ENCODE measurements at places on chromosomes 2 and 18.
A peak's percentile ranks its signal among the peaks of the same experiment; 100 is the strongest.

- no peak for DNase-seq
Measured at GRCh38 chr2:58515827-58516573, 274.9 kb upstream of the FANCL start.

GRCh38 chr2:237035781-237036475 is 49.8 kb upstream of the COPS8 start:
- no peak for DNase-seq

GRCh38 chr2:227805578-227805977 is 8.1 kb upstream of the CCL20 start:
- no peak for DNase-seq

DNA sequence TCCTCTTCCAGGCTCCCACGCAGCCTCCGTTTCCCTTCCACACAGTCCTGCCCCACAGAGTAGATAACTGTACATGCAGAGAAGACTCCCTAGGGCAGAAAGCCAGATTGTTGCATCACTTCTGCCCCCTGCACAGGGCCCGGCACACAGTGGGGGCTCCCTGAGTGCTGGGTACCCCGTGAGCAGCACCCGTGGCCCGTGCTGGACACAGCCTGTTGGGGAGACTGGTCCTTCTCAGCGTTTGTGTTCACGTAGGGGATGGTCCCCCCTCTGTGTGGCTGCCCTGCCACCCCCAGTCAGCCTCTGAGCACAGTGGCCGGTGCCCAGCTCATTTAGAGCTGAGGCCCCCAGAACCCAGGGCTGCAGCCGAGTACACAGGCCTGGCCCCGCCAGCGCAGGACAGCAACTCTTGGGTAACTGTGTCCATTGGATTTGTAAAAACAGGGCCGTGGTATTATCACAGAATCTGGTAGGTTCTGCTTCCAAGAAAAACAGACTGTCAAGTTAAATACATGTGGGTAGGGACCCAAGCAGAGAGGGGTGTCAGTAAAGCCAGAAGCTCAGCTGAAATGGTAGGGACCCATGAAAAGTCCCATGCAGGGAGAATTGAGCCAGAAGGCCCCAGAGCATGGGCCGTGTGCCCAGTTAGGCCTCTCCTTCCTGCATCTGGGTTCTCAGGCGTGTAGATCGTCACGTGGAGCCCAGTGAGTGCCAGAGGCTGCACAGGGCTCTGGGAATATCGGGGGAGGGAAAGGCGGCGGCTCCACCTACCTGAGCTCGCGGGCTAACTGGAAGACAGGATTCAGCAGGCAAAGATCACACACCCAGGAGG is 257.3 kb downstream of the ATAD2B start:
- no peak for DNase-seq

GRCh38 chr2:73339201-73339600 is 45.9 kb upstream of the EGR4 start:
- DNase-seq, result no peak

DNA sequence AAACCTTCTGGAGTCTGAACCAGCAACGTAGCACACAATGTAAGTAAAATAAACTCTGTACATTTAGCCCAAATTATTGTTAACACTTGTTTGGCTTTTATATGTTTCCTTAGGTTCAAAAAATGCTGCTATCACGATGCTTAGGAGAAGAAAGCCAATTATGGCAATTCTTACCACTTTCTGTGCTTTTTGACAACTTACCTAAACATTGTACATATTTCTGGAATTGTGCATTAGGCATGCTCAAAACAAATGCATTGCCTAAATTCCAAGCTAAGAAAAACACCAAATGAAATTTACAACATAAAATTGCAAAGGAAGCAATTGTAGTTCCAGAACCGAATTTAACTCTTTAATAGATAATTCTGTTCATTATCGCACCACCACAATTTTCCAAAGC is 585.6 kb upstream of the DSEL start:
- no peak for DNase-seq

DNA sequence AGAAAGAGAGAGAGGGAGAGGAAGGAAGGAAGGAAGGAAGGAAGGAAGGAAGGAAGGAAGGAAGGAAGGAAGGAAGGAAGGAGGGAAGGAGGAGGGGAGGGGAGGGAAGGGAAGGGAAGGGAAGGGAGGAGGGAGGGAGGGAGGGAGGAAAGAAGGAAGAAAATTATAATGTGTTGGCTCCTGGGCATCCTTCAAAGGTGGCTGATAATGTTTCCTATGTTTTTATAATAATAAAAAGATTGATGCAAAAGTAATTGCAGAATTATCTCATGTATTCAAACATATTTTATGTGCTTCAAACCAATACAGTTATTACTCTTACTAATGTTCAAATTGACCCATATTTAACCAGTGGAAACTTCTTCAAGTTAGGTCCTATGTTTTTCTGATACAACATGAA is 260.9 kb downstream of the LNPK start:
- DNase-seq, result no peak

DNA sequence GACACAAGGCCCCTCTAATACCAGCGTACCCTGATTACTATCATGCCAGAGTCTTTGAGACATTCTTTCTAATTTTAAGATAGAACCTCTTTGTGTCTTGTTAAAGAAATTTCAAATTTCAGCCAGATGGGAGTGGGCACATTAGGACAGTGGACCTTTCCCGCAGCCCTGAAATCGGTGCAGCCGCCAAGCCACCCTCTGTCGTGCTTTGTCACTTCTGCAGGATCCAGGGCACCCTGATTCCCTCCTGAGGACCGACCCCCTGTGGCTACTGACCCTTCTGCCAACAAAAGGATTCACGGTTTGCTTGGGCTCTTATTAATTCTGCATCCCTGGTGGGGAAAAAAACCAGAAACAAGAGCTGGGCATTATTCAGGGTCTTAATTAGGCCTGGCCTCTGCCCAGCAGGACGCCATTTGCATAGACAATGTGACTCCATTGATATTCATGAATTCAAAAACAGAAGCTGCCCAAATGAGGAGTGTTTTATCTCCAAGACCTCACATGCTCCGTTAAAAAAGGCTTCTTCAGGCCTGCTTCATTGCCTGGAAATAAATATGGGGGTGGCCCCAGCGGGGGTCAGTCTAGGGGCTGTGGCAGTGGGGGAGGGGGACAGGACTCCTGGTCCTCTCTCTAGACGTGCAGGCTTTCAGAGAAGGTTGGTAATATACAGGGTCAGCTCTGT is 116.9 kb downstream of the ALPK2 start:
- DNase-seq, result no peak

GRCh38 chr2:42999856-43000241 is 207.5 kb upstream of the HAAO start:
- no peak for DNase-seq

- peak; percentile 32 for DNase-seq
Measured at GRCh38 chr18:79526468-79527460, 131.0 kb downstream of the NFATC1 start.

- no peak for DNase-seq
Measured at GRCh38 chr2:113078350-113078839, 10.6 kb downstream of the IL1F10 start.

DNA sequence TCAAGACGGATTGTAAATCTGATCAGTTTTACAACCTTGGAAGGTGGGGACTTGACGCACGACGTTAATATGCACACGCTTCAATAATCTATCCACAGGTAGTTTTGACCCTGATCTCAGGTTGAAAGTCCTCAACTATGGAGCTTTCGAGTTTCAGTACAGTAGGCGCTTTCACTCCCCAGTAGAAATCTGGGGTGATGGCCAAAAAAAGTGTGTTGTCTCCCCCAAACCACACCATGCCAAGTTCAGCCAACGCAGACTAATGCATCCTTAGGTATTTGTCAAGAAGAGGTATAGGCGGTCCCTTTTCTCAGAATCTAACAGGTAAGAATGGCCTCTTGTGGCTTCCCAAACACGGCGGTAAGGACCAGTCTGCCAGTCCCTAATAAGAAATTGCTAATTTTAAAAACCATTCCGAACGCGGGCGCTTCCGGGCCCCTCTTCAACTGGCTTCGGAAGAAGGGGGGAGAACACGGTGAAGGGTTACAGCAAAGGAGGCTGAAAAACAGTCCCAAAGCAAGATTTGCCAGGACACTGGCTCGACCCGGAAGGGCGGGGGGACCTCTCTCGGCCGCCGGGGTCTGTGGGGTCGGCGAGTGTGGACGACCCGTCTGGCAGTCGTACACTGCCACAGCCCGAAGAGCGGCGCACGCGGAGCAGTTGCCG is 659 bp downstream of the FAM210A start:
- DNase-seq, result no peak

DNA sequence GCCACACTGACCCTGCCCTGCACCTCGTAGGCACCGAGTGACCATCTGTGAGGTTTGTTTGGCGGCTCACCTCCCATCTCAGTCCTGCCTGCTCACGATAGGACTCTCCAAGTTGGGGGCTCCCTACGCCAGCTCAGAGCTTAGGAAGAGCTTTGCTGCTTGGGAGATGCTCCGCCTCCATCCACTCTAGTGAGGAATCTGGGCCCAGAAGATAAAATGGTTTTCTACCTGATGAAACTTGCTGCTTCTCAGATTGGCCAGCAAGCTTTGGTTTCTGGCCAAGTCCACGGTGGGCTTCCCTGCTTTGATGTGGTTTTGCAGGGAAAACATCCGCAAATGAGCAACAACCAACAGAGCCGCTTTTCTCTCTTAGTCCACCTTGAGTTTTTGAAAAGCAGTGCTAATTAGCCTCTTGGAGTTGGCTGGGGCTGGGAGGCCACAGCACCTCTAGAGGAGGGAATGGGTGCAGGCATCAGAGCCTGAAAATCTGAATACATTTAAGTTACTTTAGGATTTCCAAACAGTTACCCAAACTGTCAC is 42.2 kb downstream of the THNSL2 start:
- no peak for DNase-seq

DNA sequence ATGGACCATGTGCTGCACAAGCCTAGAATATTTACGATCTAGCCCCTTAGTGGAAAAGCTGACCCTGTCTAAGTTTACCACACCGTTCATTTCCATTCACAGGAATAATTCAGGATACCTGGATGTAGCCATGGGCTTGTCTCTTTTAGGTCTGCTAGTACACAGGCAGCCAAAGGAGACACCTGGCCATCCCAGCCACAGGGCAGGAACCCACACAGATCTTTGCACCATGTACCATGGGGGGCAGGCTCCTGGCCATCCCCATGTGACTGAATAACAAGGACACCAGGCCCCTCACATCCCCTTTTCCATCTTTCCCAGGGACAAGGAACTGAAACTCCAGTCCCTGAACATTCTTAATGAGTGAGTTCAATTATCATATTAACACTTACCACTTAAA is 467.3 kb upstream of the MYT1L start:
- no peak for DNase-seq

- DNase-seq, result no peak
Measured at GRCh38 chr18:80181642-80182461, 65.5 kb downstream of the PARD6G start.
